ENCODE measurements at places on chromosomes 6 and 20.

DNA sequence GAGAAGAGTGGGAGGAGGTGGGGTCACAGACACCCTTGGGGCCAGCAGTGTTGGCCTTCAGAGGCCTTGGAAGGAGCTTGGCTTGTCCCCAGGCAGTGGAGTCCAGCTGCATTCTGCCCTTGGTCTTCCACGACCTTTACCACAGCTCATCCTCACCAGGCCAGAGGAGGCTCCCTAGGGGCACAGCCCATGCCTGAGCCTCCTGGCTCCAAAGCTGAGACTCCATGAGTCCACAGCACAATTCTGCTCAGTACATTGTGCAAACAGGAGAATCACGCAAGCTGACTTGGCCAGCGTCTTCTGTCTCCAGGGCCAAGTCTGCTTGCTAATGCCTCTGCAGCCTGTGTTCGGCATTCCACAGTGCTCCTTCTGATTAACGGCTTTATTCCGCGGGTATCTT, 337.2 kb downstream of the SMOC2 start:
- DNase-seq, result no peak

- no peak for DNase-seq
Observed at GRCh38 chr6:56906752-56907151, 48.2 kb upstream of the BEND6 start.

- DNase-seq, result no peak
Observed at GRCh38 chr20:18372296-18372695, 84.0 kb downstream of the ZNF133 start.

GRCh38 chr6:167558246-167559177, 233.6 kb downstream of the TTLL2 start:
- no peak for DNase-seq

DNA sequence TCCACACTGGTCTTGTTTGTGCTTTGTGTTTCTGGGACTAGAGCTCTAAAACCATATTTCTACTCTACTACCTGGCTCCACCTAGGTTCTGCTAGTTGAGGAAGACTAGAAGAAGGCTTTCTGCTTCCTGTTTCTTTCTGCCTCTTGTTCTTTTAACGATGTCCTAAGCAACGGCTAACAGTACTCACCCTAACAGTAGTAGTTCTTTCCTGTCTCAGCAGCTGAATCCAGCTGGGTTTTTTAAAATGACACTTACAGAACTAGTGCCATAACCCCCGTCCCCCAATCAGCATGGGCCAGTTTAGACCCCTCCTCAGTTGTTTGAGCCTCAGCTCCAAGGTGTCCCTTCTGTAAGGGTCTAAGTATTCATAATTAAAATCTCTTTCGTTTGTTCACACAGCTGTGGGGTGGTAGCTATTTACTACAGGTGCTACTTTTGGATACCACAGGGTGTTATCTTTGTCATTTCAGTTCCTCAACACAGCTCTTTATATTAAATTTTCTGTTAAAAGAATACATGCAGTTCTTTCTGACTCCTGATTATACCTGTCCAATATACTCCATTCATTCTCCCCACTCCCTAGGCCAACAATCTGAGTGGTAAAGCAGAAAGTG, 790.2 kb downstream of the DHX35 start:
- DNase-seq, result no peak

DNA sequence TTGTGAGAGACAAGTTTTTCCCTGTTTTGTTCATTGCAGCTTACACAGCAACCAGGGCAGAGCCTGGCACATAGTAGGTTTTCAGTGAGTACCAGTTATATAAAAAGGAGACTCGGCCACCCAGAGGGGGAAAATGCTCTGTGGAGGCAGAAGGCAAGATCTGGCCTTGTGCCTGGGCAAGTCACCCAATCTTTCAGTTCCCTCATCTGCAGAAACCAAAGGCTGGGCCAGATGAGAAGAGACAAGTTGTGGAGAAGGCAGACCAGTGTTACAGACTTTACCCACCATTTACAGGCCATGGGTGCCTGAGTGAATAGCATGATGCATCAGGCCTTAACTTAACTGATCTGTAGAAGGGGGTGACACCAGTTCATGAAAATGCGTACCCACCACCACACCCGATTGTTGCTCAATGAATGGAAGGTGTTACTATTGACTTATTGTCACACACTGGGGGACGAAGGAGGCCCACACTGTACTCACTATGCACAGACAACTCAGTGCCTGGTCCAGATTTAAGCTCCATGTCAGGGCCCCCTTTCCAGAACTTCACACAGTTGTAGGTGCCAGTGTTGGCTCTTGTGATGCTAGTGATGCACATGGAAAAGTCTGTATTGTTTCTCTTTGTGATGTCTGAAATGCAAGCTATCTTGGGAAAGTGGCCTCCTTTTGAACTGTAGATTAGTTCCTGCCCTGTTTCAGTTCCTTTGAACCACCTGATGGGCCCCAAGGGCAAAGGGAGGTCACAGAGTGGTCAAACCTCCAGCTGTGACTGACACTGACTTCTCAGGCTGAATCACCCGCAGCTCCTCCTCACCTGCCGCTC, 64.3 kb upstream of the SIRPG start:
- DNase-seq, result no peak

- no peak for DNase-seq
Observed at GRCh38 chr6:147787417-147787816, 278.9 kb downstream of the SAMD5 start.

DNA sequence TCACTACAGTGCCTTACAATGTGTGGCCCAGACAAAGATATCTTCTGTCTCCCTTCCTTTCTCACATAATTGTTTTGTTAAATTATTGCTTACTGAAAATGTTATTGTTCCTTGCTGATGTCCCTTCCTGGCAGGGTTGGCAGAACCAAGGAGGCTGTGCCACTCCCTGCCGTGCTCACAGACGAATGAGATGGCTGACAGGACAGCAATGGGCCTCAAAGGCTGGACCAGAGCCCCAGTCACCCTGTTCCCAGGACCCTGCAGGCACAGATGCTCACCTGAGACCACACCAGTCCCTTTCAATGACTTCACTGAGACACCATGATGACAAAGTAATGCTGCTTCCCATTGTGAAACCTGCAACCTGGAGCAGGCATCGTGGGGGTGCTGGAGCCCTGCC, 375.1 kb downstream of the HACE1 start:
- DNase-seq, result no peak

DNA sequence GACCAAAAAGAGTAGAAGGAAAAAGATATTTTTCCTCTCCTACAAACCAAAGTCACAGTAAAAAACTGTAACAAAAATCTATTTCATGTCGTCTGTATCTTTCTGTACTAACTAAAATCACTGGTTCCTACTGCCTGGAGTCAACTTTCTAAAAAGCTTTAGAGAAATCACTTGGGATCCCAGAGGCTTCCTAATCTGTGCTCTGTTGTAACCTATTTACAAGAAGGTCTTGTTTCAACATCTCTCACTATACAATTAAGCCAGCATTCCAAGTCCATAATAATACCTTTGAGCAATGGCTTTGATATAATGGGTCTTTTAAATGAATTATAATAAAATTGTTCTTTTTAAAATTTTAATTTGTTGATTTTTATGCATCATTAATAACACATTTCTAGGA, 20.4 kb downstream of the RAB23 start:
- DNase-seq, result no peak

GRCh38 chr6:70857387-70858077, 99.3 kb downstream of the B3GAT2 start:
- no peak for DNase-seq

DNA sequence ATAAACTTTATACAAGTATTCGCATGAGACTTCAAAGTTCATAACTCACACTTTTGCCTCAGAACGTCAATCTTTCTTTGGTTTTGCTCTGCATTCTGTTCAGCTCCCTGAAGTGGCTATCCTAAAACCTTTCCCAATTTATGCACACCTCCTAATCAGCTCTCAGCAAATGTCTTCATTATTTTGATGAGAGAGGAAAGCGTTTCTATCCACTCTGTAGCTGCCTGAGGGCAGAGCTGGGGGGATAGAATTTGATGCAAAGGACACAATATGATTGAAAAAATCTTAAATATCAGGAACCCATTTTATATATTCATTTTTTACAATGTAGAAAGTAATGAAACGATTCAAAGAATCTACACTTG, 66.8 kb downstream of the MOXD1 start:
- no peak for DNase-seq

GRCh38 chr20:8370774-8371173, 238.7 kb downstream of the PLCB1 start:
- no peak for DNase-seq

DNA sequence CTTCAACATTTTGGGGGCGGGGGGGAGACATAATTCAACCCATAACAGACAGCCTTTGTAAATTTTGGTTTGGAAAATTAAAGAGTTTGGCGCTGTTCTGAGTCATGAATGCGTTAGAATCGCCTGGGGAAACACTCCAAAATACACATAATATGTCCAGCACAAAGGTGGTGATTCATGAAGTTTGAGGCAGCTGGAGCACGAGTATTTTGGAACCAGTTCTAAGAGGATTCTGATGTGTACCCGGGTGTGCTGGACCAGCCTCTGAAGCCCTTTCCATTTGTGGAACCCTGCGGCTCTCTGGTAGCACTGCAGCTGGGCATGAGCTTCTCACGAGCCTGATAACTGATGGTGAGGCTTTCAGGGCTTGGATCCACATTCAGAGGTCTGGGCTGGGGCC, 4.7 kb downstream of the GMPR start:
- no peak for DNase-seq
